Psoas muscle (tissue), 8 donors: ENCODE measurements at places on chromosomes 6 and 20. TPM values are rescaled to one million over a fixed set of nuclear protein-coding genes. Genes with fewer than 3 reads are reported as not detected.

GRCh38 chr6:129774697-129775447 is 64.9 kb upstream of the ARHGAP18 start:
- DNase-seq, result peak; percentile 58

The SLC32A1 gene
- polyA plus RNA-seq, result not detected

The BPIFB4 gene
- not detected for polyA plus RNA-seq

DNA sequence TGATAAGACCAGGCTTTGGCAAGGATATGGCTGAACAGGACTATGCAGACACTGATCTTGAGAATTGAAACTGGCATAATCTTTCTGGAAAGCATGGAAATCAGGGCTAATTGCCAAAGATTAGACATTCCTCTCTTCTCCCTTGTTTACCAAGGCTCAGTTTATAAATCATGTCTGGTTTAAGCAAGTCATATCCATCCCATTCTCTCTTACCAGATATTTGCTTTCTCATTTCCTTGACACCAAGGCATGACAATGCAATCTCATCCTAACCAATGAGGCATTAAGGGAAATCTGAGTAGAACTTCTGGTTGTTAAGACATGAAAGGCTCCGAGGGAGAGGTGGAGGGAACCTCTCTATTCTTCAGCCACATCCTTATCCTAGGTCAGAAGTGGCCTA is 110.3 kb upstream of the CEP85L start:
- no peak for DNase-seq

DNA sequence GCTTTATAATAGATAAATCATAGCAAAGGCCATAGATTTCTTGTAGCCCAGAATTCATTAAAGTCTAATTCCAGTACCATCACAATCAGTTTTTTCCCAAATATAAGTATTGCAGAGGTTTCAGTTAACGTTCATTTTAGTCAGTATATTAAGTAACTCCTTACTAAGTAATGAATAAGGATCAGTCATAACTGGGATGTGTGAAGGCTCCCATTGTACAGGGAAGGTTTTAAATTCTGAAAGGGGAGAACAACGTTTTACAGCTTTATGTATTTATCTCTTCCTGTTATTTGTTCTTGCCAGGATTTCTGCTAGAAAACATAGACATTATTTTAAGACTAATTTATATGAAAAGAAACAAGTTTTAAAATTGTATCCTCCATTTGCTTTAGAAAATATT is 215.5 kb upstream of the LAMP5 start:
- DNase-seq, result no peak

The TAB2 gene
- polyA plus RNA-seq, result 86.0 TPM

GRCh38 chr6:138652824-138653223 is 120.7 kb upstream of the CCDC28A start:
- DNase-seq, result no peak
